ENCODE measurements at places on chromosomes 1 and 21.

DNA sequence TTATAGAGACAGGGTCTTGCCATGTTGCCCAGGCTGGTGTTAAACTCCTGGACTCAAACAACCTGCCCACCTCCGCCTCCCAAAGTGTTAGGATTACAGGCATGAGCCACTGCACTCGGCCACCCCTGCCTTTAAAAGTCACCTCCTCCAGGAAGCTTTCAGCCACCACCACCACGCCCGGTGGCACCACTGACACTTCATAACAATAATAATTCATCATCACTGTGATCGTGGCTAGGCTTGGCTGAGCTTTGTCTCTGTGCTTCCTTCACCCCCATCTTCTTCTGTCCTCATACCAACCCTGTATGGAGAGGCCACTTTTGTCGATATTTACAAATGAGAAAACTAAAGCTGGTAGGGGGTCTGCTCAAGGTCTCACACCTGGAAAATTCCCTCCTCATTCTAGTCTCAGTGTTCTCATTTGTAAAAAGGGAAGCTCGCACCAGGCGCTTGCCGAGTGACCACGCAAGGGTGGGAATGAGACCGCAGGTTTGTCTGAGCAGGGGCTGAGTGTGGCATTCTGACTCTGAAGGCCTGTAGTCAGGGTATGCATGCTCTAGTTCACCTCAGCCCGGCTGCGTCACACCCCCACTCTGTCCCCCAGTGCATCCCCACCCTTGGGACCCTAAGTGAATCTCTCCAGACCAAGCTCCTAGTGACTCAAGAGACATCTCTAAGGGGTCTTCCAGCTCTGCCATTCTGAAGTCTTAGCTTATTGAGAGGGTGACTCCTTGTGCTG is 12.9 kb upstream of the EPHA2 start:
- DNase-seq: no peak

- DNase-seq: no peak
Measured at GRCh38 chr1:209480345-209480744, 103.2 kb upstream of the CAMK1G start.

GRCh38 chr1:179955731-179956130 is 1.1 kb downstream of the CEP350 start:
- DNase-seq: no peak

DNA sequence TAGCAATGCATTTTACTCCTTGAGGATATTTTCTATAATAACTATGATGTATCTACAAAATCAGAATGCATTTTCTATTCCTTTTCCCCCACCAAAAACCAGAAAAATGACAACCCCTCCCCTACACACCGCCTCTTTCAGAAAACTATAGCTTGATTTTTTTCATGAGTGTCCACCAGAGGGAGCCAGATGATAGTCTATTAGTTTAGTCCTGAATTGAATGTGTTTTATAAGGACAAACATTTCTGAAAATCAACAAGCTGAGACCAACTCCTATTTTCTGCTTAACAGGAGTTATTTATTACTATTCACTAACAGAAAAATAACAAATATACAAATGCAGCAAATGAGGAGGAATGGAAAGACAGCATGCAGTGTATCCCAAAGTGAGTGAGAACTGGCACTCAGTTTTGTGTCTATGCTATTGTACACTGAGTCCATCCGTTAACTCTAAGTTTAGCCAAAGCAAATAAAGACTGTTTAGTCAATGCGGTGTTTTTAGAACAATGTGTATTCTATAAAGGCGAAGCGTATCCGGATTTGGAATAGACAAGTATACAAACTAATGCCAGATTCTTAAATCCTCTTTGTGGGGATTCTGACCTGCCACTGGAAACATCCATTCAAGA is 182.6 kb downstream of the VAV3 start:
- peak; percentile 15 for DNase-seq

DNA sequence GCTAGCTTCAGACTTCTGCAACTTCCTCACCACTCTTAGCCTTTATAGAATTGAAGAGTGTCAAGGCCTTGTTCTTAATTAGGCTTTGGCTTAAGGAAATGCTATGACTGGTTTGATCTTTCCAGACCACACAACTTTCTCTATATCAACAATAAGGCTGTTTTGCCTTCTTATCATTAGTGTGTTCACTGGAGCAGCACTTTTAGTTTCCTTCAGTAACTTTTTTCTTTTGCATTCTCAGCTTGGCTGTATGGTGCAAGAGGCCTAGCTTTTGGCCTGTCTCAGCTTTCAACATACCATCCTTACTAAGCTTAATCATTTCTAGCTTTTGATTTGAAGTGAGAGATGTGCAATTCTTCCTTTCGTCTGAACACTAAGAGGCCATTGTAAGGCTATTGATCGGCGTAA is 8.6 kb downstream of the PRKACB start:
- peak; percentile 49 for DNase-seq

DNA sequence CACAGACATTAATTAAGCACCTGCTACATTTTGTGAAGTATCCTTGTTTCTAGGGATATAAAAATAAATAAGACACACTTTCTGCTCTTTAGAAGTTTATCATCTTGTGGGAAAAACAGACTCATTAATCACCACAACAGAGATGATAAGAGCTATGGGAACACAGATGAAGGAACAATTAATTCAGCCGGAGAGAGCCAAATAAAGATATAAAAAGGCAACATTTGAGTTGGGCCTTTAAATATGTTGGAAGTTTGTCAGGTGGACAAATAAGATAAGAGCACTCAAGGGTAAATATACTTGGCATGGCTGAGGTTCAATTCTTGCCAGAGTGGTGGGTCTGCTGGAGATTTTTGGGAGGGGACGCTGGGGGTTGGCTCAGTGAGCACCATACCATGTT is 34.2 kb upstream of the VTCN1 start:
- no peak for DNase-seq

GRCh38 chr1:30735668-30736498 is 12.5 kb upstream of the MATN1 start:
- no peak for DNase-seq

DNA sequence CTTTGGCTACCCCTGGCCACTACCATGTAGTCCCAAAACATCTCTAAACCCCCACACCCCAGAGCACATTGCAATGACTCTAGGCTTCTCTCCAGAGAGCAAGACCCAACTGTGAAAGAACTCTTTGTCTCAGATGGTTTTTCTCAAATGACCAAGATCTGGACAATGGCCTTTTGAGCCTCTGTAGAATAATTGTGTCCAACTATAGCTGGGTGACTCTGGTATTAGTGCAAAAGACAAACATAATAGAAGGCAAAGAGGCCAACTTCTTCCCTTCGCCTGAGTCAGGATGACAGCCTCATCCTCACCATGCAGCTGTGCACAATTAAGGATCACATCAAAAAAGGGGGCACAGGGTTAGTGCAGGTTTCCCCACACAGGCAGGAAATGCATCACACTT is 139.6 kb downstream of the BRINP2 start:
- DNase-seq: no peak

DNA sequence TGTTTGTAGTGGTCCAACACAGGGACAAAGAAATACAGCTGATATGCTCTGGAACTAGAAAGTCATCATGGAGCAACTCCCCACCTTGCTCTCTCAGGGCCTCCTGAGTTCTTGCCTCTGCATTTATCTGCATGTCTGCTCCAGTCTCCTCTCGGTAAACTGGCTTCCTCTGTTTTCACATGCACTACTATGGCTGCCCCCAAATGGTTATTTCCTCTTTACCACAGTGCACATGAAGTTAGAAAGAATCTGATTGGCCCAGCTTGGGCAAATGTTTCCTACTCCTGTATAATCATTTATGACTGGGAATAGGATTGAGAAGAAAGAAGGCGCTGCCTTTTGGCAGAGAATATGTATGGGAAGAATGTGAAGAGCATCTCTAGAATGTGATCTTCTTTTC is 16.5 kb upstream of the PSMB2 start:
- DNase-seq: no peak

GRCh38 chr1:93615582-93616150 is 66.0 kb downstream of the BCAR3 start:
- peak; percentile 57 for DNase-seq

DNA sequence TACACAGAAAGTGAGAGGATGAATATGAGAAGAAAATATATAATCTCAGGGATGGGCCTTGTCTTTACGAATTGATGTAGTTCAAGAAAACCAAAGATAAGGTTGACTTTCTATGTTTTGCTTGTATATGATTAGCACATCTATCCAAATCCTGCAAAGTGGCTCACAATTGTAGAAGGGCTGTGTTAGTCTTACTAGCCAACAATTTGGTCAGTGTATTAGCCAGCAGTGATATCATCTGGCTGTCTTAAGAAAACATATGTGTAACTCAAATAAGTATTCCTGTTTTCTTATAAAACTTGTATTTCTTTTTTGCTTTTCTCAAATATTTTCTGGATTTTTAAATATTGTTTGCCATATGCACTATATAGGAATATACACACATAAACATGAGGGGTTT is 5.5 kb downstream of the SDCCAG8 start:
- DNase-seq: no peak

GRCh38 chr1:1910651-1911331 is 4.3 kb upstream of the CALML6 start:
- DNase-seq: no peak

DNA sequence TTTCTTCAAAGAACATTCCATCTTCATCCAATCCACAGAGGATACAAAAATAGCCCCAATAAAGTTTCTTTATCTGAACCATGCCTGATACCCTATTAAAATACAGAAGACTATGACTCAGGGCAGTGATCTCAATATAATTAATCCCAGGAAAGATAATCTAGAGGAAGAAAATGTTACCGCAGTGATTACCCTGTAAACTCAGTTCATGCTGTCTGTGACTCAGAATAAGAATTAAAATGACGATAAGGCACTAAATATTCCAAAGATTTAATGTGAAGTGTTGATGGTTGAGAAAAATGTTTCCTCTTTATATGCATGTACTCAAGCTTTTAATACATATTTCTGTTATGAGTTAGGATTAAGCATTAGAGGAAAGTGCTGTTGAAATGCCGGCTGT is 88.6 kb upstream of the LYPLAL1 start:
- no peak for DNase-seq

GRCh38 chr21:44269090-44269489 is 7.4 kb upstream of the DNMT3L start:
- DNase-seq: no peak

DNA sequence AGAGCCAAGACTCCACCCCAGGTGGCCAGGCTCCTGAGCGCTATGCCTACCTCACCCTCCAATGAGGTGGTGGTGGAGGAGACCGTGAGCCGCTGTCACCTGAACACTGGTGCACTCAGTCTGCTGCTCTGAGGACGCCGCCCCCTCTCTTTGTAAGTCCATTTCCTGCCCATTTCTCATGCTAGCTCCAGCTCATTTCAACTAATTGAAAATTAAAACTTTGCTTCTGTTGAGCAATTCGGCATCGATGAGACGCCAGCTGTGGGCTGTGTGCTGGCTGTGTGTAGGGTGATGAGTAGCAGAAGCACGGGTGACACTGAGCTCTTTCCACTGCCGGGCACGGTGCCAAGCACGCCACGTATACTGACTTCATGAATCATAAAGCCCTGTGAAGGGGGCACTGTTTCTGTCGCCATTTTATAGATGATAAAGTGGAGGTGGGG is 11.2 kb downstream of the TNFRSF1B start:
- no peak for DNase-seq

DNA sequence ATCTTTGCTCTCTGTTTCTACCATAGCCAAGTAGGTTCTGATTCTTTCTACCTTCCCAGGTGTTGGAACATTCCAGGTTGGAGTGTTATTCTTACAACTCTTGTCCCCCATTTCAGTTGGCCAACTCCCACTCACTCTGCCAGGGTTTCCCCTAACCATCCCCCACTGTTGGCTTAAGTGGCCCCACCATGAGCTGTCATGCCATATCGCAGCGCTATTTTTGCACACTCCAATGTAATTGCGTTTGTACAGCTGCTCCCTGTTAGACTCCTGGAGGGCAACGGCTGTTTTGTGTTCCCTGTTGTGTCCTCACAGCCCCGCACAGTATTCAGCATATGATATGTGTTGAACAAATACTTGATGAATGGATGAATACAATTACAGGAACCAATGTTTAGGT is 117.7 kb upstream of the ETS2 start:
- no peak for DNase-seq

DNA sequence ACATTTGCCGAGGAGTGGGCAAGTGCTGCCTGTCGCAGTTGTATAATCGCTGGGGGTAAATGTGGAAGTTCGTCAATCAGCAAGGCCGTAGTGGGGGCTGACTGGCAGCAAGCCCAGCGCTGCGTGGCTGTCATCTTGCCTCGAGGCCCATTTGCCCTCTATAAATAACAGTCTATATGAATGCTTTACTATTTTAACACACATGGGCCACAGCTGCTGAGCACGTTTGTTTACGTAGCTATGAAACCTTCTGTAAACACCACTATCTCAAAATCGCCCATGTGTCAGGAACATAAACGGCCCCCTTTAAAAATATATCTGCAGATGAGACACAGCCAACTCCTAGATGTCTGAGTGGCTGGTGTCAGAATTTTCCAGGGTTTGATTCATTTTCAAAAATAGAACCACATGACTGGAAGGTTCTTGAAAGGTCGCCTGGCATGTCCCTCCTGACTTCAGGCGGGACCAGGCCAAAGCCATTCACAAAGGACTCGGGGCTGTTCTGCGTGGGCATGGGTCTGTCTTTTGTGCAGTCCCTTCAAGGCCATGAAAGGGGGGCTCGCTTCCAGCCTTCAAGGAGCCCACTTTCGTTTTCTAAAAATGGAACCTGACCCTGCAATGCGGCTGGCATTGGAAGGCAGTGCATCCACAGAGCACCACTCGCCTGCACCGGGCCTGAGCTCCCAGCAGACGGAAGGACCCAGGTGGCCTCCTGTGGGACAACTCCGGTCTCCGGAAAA is 205.5 kb downstream of the KCNJ6 start:
- DNase-seq: no peak

- no peak for DNase-seq
Measured at GRCh38 chr21:40587736-40588346, 259.1 kb downstream of the DSCAM start.

DNA sequence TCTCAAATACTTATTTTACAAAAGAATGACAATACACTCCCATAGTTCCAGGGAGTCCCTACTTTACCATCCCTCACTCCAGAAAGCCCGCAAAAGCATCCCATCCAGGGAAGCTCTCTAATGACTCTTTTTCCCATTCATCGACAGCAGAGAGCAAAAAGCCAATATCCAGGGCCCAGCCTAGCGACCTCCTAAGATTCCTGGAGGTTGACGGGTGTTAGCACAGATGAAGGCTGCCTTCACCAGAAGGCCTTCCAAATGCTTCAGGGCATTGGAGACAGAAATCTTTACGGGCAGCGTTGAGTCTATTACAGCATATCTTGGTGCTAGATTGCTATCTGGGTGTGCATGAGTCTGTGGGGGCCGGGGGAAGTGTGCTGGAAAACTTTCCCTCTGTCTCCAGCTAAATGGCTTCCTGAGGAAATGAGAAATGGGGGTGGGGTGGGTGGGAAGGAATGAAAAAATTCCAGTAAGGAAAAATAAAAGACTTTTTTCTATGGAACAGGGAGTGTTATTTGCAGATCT is 136.6 kb downstream of the PROX1 start:
- DNase-seq: no peak

GRCh38 chr1:184469396-184469795 is 82.6 kb downstream of the C1orf21 start:
- no peak for DNase-seq

DNA sequence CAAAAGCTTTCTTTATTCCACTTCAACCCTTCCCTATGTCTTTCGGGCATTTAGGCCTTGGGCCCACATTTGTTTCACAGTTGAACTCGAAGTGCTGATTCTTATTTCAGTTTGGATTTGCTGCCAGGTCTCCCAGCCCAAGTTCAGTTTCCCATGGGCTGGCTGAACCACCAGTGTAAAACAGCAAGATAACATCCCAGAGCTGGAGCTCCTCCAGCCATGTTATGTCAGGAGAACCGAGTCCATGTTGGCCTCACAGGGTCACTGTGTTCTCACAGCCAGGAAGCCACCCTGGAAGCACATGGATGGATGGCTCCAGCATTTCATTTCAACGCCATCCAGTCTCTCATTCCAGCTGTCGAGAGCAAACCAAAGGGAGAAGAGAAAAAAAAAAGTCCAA is 45.2 kb upstream of the RXRG start:
- DNase-seq: no peak
